MCF 10A (cell line): ENCODE measurements at places on chromosomes 12 and 14. TPM values are rescaled to one million over a fixed set of nuclear protein-coding genes. Genes with fewer than 3 reads are reported as not detected.

DNA sequence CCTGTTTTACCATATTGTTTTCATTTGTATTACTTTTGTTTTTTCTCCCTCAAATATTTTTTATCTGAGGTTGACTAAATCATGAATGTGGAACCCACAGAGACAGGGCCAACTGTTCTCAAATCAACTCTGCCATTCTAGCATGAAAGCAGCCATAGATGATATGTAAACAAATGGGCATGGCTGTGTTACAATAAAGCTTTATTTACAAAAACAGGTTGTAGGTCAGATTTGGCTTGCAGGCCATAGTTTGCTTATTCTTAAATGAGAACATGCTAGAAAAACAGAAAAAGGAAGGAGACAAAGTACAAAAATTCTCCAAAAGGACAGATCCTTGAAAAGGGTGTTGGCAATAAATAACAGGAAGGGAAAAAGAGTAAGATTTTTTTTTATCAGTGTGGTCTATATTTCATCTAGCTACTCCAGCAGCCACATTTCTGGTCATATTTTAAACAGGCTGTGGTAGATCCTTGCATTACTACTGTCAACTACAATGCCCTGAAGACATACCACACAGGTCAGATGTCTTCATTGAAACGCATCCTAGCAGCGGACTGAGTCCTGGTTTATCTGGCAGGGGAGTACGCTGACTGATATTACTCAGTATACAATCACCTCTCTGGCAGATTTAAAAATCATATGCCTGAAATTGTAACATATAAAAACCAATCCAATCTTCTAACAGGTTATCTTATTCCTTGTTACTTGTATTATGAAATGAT lies 42.9 kb downstream of the SPPL3 start:
- DNase-seq: no peak

DNA sequence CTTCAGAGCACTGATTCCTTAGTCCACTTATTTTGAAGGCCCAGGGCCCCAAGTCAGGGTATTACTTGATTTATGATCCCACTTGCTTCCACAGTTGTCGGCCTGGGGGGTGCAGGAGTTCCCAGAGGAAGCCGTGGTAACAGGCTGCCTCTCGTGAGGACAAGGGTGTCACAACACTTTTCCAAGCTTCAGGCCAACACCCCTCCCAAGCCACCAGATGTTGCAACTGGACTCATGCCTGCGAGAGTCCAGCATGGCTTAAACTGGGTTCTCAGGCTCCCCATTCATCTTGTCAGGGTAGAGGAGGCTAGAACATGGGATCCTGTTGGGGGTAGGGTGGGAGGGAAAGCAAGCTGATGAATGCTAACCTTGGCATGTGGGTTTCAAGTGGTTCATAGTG lies 56.1 kb downstream of the BMP4 start:
- peak; percentile 3 for DNase-seq

DNA sequence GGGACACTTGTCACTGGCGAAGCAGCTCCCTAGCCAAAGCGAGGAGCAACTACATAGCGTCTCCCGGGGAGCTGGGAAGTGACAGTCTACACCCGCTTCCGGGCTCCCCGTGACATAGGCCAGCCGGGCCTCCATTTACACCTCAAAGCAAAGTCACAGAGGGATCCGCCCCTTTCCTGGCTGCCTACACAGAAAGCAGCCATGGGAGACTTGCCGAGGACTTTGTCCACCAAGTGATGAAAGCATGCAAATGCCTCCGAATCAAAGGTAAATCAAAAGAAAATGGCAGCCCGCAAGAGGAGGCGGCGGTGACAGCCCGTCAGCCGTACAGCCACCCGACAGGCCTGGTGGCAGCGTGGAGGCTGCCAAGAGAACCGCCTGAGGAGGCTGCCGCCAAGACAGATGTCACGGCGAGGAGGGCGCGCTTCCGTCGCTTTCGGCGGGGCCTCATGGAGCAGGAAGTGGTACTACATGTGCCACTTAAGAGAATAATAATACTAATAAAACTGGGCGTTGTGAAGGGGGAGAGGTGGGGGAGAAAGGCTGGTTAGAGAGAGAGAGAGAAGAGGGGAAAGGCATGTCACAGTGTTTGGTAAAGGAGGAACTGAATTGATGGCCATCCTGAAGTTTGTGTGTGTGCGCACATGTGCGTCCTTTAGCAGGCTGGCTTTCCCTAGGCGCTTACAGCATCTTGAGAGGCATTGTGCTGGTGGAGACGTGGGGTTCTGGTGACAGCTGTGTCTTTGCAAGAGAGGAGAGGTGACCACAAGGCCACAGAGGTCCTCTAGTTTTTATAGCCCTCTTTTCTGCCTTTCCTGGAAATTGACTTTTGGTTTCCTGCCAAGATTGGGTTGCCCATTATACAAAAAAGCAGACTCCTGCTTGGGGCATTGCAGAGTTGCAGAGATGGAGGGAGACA lies 661.7 kb downstream of the VRK1 start:
- no peak for DNase-seq

NUBPL gene
- total RNA-seq: 12.3 and 13.7 TPM in 2 replicates

DNA sequence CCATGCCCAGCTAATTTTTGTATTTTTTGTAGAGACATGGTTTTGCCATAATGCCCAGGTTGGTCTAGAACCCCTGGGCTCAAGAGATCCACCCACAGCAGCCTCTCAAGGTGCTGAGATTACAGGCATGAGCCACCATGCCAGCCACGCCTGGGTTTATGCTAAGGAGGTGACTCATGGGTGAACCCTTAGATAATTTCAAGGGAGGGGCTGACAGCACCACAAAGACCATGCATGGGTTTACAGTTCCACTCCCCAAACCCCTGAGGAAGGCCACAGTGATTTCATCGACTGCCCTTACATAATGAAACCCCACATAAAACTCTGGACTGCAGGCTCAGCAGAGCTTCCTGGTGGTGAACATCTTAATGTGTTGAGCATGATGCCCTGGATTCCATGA lies 33.7 kb downstream of the TMEM132D start:
- no peak for DNase-seq

KIF21A gene
- total RNA-seq: 44.1 and 53.8 TPM in 2 replicates

GRCh38 chr12:90027889-90028634 lies 319.4 kb upstream of the ATP2B1 start:
- DNase-seq: no peak
